CD4-positive, alpha-beta memory T cell (primary cell): ENCODE measurements at places on chromosomes 16 and 17. TPM values are rescaled to one million over a fixed set of nuclear protein-coding genes. Genes with fewer than 3 reads are reported as not detected.
A peak's percentile ranks its signal among the peaks of the same experiment; 100 is the strongest.

- DNase-seq = peak; percentile 44
- H3K27me3 ChIP-seq = peaks cover 17% of the 10 kb centered on the region
- no peak overlapping the region for H3K27ac ChIP-seq
These were observed 3.3 kb downstream of the COL1A1 start for GRCh38 chr17:50198026-50198669.

- H3K27ac ChIP-seq = no peak overlapping the region
- DNase-seq = no peak
- H3K36me3 ChIP-seq = peaks cover 11% of the 10 kb centered on the region
- no peak overlapping the region for H3K4me3 ChIP-seq
These were observed 30.4 kb downstream of the CACNG1 start for GRCh38 chr17:67074781-67075180.

DNA sequence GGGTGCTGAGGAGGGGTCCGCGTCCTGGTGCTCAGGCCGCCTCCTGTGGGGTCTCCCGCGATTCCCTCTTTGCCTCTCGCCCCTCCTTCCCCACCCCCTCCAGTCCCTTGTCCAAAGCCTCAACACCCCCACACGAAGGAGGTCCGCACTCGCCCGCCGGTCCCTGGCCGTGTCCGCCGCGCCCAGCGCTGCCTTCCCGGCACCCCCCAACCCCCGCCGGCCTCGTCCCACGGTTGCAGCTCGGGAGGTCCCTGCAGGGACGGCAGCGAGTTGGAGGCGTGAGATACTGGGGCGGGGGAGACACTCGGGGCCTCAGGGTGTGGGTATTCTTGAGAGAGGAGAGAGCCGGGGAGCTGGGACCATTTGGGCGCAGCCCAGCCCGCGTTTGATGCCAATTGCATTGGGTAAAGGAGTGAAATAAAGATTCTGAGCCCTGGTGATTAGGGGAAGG lies 468 bp downstream of the FLYWCH2 start:
- no peaks in the 10 kb centered on the region for H3K36me3 ChIP-seq
- H3K4me3 ChIP-seq = peak overlapping the region; percentile 88
- H3K4me1 ChIP-seq = peaks cover 7% of the 10 kb centered on the region

DNA sequence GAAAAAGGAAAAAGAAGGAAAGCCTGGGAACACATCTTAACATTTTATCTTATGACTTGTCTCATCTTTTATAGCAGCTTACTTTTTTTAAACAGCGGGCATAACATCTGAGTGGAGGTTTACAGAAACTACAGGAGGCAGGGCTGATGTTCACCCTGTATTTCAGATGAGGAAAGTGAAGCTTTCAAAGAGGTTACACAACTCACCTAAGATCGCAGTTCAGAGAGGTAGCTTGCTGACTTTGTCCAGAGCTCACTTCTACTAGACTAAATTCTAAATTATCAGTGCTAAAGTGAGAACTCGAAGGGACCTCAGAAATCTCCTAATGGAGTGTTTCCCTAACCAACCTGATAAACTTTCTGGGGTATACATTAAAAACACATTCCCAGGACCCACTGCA lies 3.7 kb downstream of the MBTD1 start:
- H3K36me3 ChIP-seq = no peaks in the 10 kb centered on the region
- no peak overlapping the region for H3K4me3 ChIP-seq
- DNase-seq = no peak
- H3K4me1 ChIP-seq = peaks cover 52% of the 10 kb centered on the region
- no peaks in the 10 kb centered on the region for H3K27me3 ChIP-seq

DNA sequence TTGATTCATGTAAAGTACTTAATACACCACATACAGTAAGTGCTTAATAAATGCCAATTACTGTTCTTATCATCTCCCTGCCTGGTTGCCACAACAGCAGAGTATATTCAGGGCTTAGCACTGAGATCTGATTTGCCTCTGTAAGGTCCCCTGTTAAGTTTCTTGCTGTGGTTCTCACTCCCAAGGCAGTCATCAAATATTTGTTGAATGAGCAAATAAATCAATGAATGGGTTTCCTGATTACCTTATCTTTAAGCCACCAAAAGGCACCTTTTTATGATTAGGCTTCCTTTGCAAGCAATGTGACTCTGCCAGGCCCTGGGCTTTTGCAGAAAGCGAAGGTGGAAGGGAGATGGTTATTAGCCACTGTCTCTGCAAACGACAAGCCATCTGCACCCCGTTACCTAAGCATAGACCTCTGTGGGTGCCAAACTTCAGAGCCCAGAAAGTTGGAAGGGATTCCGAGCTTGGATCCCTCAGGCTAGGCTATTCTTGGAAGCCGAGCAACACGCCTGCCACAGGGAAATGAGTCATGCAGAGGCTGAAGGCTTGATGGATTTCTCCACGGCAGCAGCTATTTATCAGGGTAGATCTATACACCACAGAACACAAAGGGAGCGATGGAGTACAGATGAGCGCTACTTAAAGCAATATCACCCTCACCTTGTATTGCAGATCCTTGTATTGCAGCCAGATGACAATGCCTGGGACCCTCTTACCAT lies 102.0 kb downstream of the GRIN2A start:
- no peaks in the 10 kb centered on the region for H3K27me3 ChIP-seq
- no peak overlapping the region for H3K27ac ChIP-seq
- no peak for DNase-seq

DNA sequence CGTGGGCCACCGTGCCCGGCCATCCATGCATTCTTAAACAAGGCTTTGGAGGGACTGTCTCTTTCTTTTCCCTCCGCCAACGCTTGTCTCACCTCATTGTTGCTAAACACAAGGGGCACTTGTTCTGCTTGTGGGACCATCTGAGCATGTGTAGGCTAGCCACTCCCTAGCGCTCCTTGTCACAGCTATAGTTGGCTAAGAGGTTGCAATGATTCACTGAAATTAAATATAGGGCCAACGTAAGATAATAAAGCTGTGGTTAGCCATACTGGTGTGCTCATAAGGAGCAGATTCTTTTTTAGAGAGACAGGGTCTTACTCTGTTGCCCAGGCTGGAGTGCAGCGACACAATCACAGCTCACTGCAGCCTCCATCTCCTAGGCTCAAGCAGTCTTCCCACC lies 41.2 kb downstream of the KIAA0513 start:
- peaks cover 14% of the 10 kb centered on the region for H3K36me3 ChIP-seq
- no peaks in the 10 kb centered on the region for H3K27me3 ChIP-seq
- H3K4me3 ChIP-seq = no peak overlapping the region
- no peak for DNase-seq

- H3K4me1 ChIP-seq = peaks cover 24% of the 10 kb centered on the region
- no peaks in the 10 kb centered on the region for H3K36me3 ChIP-seq
- no peak overlapping the region for H3K4me3 ChIP-seq
- H3K27ac ChIP-seq = no peak overlapping the region
These were observed 22.0 kb upstream of the NSMCE1 start for GRCh38 chr16:27290562-27290961.

Gene TMEM238L
- total RNA-seq = not detected

GRCh38 chr17:4229627-4230541 lies 33.9 kb downstream of the ANKFY1 start:
- no peak overlapping the region for H3K4me3 ChIP-seq
- peaks cover 14% of the 10 kb centered on the region for H3K36me3 ChIP-seq
- H3K27ac ChIP-seq = no peak overlapping the region
- H3K27me3 ChIP-seq = no peaks in the 10 kb centered on the region
- peaks cover 21% of the 10 kb centered on the region for H3K4me1 ChIP-seq

GRCh38 chr17:33038740-33039139 lies 47.1 kb downstream of the SPACA3 start:
- no peaks in the 10 kb centered on the region for H3K36me3 ChIP-seq
- H3K27ac ChIP-seq = no peak overlapping the region
- no peaks in the 10 kb centered on the region for H3K4me1 ChIP-seq
- H3K27me3 ChIP-seq = no peaks in the 10 kb centered on the region
- DNase-seq = no peak
- H3K4me3 ChIP-seq = no peak overlapping the region

- no peaks in the 10 kb centered on the region for H3K36me3 ChIP-seq
- no peaks in the 10 kb centered on the region for H3K27me3 ChIP-seq
- peak overlapping the region; percentile 7 for H3K4me3 ChIP-seq
These were observed 50.3 kb downstream of the KPNA2 start for GRCh38 chr17:68085771-68086381.

Gene TERB1
- 1.1 TPM for total RNA-seq

Gene NACA2
- not detected for total RNA-seq

GRCh38 chr17:67366193-67367157 lies at the start of gene PSMD12:
PSMD12 (minus strand) TSS chr17:67366577; CDS start chr17:67366519, 58 bp downstream.
- H3K27me3 ChIP-seq = no peaks in the 10 kb centered on the region
- peaks cover 45% of the 10 kb centered on the region for H3K4me1 ChIP-seq
- H3K27ac ChIP-seq = peak within 1 kb of the TSS; percentile 94

DNA sequence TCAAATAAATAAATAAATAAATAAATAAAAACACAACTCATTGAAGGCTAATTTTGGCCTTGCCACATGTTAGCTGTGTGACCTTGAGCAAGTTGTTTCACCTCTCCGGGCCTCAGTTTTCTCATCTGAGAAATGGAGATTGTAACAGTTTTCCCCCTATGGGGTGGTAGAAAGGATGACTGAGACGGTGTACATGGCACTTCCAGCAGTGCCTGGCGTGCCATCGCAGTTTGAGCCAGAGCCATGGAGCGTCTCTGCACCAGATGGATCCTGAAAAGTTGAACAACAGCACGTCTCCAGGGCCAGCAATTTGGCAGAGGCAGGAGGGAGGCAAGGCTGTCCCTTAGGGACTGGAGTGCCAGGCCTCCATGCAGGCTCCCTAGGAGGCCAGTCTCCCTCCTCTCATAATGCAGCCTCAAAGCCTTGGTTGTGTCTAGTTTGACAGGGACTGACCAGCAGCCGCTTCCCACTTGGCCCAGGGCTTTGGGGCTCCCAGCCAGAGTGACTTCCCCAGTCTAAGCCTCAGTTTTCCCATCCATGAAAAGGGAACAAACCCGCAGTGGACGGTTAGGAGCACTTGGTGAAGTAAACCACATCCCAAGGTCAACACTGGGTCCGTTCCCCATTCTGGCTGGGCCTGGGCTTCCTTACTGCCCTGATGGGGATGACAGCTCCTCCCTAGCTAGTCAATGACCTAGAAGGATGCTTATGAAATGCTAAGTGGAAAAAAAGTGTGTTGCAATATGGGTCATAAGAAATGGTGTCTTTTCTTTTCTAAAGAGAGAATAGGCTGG lies 19.3 kb downstream of the SOCS1 start:
- no peaks in the 10 kb centered on the region for H3K36me3 ChIP-seq
- no peaks in the 10 kb centered on the region for H3K27me3 ChIP-seq
- H3K4me3 ChIP-seq = no peak overlapping the region
- peaks cover 61% of the 10 kb centered on the region for H3K4me1 ChIP-seq

Gene RNU2-1
- total RNA-seq = 2,221 TPM

Gene DBNDD1
- 0.73 TPM for total RNA-seq

DNA sequence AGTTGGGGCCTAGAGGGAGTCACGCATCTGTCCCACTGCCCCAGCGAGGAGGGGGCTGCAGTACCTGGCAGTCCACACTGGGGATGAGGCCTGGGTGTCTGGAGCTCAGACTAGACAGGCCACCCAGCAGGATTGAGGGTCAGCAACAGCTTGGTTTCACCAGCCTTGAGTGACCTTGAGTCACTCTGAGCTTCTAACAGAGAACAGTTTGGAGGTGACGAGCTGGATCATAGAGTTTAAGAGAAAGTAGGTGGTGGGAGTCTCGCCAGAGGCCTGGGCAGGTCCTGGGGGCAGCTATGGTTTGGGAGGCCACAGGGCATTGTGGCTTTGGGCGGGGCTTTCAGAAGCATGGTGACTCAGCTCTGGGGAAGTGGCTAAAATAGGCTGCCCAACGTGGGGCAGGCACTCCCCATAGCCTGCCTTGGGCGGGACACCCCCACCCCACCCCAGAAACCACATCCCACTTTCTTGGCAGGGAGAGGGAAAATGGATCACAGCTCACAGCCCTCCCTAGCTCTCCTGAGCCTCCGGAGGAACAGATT lies 20.5 kb downstream of the CDC42EP4 start:
- H3K36me3 ChIP-seq = no peaks in the 10 kb centered on the region
- H3K4me1 ChIP-seq = peaks cover 10% of the 10 kb centered on the region
- no peaks in the 10 kb centered on the region for H3K27me3 ChIP-seq
- no peak overlapping the region for H3K27ac ChIP-seq
- no peak for DNase-seq
- no peak overlapping the region for H3K4me3 ChIP-seq

- no peak overlapping the region for H3K27ac ChIP-seq
- DNase-seq = no peak
- no peaks in the 10 kb centered on the region for H3K4me1 ChIP-seq
- no peaks in the 10 kb centered on the region for H3K36me3 ChIP-seq
These were observed 120.3 kb downstream of the RBFOX3 start for GRCh38 chr17:79490530-79490929.

Gene SCARF1
- 1.6 TPM for total RNA-seq

Gene SLC9A5
- total RNA-seq = 2.1 TPM

DNA sequence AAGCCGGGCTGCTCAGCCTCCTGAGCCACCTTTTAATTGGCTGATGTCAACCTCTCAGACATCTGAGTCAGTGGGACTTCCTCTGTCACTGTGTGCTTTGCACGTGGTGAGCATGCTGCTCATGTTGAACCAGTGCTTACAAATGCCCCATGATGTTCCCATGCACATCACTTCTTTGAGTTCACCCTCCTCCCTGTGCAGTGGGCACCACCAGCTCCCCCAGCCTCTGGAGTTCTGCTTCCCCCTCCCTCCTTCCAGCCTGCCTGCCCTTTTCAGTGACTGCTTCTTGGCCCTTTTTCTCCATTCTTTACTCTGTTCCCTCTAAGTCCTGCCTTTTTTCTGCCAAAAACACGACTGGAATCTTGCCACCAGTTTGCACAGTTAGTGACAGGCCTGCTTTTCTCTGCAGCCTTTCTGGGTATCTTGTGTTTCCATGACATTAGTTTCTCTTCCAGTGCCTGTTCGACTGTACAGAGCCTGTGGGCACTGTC lies 41.6 kb downstream of the USP10 start:
- H3K4me1 ChIP-seq = peaks cover 22% of the 10 kb centered on the region
- no peak overlapping the region for H3K4me3 ChIP-seq
- no peak overlapping the region for H3K27ac ChIP-seq
- no peaks in the 10 kb centered on the region for H3K27me3 ChIP-seq

DNA sequence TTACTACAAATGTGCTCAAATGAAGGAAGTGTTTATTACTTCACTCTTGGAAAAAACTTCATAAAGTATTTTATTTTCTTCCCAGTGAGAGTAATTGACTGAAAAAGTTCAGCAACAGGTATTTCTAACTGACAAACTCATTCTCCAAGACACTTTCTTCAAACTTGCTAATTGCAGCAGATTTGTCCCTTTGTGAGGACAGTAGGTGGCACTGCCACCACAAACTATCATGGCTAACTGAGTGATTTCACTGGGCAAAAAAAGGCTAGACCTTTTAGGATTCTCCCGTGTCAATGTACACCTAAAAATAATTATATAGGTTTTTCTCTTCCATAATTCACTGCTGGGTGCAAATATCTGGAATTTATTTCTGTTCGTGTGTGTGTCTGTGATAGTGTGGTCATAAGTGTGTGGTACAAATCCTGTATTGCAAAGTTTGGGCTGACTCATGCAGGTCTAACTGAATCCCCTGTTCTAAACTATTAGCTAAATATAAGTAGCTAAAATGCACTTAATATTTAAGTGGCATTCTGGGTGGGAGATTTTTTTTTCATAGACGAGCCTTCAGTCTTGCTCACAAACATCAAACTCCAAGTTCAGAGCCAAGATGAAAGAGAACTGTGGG lies 3.9 kb downstream of the HS3ST3A1 start:
- no peak overlapping the region for H3K4me3 ChIP-seq
- H3K27ac ChIP-seq = no peak overlapping the region
- H3K36me3 ChIP-seq = no peaks in the 10 kb centered on the region
- H3K27me3 ChIP-seq = peaks cover 29% of the 10 kb centered on the region
- DNase-seq = peak; percentile 46
- H3K4me1 ChIP-seq = peaks cover 11% of the 10 kb centered on the region

- H3K4me3 ChIP-seq = no peak overlapping the region
- no peak for DNase-seq
- no peaks in the 10 kb centered on the region for H3K36me3 ChIP-seq
- H3K4me1 ChIP-seq = peaks cover 22% of the 10 kb centered on the region
- no peaks in the 10 kb centered on the region for H3K27me3 ChIP-seq
- no peak overlapping the region for H3K27ac ChIP-seq
These were observed 180.0 kb upstream of the CACNG3 start for GRCh38 chr16:24075931-24076716.

Gene CXCL16
- 3.4 TPM for total RNA-seq
